ENCODE measurements at places on chromosomes 5 and 9.

DNA sequence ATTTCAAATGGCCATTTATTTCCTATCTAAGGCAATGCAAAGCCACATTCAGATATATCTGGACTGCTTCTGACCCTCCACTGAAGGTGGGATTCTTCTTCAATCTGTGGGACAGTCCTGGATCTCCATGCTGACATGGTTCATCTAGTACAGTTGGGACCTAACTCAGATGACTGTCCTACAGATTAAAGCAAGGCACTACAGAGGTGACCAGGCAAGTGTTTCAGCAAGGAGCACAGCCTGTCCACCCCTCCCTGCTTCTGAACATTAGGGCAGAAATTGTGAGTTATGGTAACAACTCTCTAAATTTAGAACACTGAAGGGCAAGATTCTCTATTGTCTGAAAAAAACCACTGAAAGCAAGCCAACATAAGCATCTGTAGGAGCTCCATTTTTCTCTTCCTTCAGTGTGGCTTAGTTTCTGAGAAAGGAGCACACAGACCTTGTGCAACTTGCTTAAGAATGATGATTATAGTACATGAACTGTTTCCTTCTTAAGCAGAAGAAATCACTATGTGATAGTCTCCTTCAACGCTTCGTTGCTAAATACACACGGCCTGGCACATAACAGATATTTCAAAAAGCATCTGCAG lies 62.9 kb upstream of the BARX1 start:
- no peak for DNase-seq

DNA sequence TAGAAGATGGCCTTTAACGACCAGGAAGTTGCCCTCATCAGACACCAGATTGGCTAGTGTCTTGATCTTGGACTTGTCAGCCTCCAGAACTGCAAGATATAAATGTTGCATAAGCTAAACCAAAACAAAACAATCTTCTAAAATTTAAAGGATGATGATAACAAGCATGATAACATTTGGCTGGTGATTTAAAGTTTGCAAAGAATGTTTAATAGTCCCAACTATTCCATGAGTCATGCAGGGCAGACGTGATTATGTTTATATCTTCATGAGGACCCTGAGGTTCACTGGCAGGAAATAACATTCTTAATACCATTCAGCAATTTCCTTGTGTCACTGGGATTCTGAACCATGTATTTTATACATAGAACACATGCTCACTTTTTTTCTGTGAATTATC lies 319.8 kb downstream of the HCN1 start:
- DNase-seq: no peak

DNA sequence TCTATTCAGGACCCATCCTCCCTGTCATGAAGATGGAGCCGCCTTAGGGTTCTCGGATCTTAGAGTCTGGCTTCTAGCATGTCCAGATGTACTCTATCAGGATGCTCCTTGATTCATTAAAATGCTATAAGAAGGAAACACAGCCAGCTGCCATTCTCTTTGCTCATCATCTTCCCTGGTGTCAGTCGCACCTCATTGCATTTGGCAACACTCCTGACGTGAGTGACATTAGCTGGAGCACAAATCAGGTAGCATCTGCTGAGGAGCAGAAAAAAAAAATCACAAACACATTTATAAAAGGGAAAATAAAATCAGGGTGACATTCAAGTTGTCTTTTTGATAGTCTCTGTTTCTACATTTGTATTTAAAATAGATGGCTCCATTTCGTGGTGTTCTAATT lies 226.1 kb upstream of the NMUR2 start:
- no peak for DNase-seq

DNA sequence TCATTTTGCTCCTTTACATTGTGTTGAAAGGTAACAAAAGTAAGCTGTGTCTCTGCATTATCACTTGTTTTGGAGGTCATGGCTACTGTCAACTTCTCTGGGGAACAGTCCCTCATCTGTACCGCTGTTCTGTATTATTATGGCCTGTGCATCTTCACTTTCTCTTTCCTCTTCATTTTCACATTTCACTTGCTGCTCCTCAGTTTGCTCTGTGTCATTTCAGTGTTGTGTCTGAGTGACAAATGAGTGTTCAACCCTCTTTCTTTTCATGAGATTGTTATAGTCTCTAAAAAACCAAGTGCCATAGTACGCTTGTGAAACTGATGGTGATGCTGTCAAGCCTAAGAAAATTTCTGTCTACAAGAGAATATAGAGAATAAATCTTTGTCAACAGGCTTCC lies 122.0 kb upstream of the FER start:
- DNase-seq: no peak

GRCh38 chr5:86763929-86764328 lies 146.2 kb downstream of the COX7C start:
- DNase-seq: no peak

GRCh38 chr5:140443-140829 lies 48.5 kb downstream of the PLEKHG4B start:
- no peak for DNase-seq

DNA sequence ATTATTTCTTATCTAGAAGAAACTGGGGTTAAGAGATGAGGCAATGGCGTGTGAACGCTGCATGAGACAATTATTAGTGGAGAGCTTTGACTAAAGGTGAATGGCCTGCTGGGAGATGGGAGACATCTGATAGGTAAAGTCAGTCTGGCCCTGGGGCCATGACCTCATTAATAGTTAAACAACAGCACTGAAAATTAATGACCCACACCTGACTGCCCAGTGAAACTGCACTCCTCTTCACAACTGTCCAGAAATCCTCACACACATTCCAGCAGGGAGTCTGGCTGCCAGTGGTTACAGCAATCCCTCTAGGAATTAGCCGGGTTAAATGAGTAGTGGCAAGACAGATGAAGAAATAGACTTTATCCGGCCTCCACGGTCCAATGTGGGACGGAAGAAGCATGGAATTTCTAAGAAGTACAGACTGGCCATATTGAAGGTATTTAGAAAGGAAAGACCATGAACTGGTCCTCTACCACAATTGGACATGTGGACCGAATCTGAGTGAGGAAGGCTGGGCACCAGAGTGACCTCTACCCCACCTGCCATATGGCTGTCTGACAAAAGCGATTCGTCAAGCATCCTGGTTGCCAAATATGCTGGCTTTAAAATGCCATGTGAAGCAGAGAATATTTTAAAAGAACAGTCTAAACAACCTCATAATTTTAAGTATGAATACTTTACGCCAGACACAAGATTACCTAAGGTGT lies 138.4 kb downstream of the EFNA5 start:
- DNase-seq: no peak

GRCh38 chr5:36696059-36696673 lies 89.8 kb downstream of the SLC1A3 start:
- DNase-seq: peak; percentile 47

DNA sequence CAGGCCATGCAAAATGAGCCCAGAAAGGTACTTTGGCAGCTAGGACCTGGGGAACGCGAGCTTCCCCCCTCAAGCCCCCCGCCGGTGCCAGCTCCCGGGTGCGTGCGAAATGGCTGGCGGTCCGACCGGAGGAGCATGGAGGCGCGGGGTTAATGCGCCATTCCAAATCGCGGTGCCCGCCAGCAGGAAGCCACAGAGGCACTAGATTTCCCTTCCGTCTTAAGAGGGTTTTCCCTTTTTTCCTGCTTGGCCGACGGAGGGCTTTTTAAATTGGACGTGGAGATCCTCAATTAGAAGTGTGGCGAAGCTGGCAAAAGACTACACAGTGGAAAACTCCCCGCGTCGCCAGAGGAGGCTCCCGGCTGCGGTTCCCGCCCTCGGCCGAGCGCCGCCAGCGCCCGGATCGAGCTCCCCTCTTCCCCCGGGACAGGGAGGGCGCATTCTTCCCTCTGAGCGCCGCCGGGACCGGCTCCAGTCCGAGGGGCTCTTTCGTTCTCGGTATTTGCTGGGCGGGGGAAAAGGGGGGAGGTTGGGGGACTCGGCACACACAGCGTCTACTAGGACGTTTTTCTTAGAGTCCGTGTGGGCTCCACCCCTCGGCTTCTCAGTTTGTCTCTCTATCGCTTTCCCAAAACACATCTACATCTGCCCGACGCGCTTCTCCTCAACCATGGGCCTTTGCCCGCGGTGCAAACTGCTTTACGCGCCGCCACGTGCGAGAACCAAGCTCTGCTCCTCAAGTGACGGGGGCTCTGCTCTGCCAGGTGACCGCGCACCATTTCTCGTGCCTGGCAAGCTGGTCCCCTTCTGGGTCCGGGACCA lies 3.0 kb downstream of the GDNF start:
- DNase-seq: no peak

- DNase-seq: no peak
Measured at GRCh38 chr5:143835251-143835650, 23.3 kb downstream of the HMHB1 start.

- no peak for DNase-seq
Measured at GRCh38 chr5:166178411-166179080, 2112.9 kb upstream of the WWC1 start.

DNA sequence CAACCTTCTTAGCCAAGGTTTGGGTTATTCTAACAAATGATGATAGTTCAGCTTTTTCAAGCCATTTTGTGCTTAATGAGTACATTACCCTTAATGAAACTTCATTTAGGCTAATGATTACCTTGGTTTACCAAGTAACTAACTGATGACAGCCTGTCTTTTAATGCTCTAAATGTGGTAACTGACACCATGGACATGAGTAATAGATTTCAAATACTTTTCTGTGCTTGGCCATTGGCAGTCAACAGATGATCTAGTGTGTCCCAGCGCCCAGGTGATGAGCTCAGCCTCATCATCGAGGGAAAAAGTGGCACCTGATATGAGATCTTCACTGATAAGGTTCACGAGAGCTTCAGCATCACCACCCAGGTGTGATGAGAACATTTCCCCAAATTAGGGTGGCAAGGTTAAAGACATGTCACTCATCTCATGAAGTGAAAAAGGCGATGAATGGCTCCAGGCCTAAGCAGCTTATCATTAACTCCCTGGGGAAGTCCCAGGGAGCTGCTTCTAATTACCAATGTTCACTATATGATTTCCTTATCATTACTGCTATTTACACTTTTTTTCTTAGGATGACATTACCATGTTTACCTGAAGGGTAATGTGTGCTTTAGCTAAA lies 296.0 kb downstream of the SPOCK1 start:
- DNase-seq: no peak

GRCh38 chr5:23013395-23013998 lies 160.4 kb upstream of the CDH12 start:
- DNase-seq: no peak

- no peak for DNase-seq
Measured at GRCh38 chr5:28390341-28390740, 1352.0 kb upstream of the CDH9 start.

DNA sequence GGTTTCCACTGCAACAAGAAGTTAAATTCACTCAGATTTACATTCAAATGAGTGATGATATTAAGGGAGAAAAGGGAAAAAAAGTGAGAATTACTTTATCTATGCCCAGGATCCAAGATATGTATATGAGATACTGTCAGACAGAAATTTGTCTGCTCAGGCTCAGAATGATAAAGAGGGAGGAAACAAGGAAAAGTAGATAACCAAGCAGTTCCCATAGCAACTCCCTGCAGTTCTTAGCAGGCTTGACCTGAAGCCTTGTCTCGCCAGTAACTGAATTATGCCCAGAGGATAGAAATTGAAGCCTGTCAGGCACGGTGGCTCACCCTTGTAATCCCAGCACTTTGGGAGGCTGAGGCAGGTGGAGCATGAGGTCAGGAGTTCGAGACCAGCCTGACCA lies 304.4 kb downstream of the TLE1 start:
- DNase-seq: no peak

GRCh38 chr5:159799701-159800100 lies 116.6 kb upstream of the ADRA1B start:
- DNase-seq: no peak

GRCh38 chr5:14745753-14746152 lies 81.2 kb downstream of the OTULIN start:
- DNase-seq: no peak

GRCh38 chr5:171422495-171422894 lies 3.0 kb downstream of the FGF18 start:
- DNase-seq: no peak

- no peak for DNase-seq
Measured at GRCh38 chr9:133691626-133692363, 46.4 kb downstream of the SARDH start.

- DNase-seq: no peak
Measured at GRCh38 chr5:98753507-98753906, 20.0 kb upstream of the RGMB start.

DNA sequence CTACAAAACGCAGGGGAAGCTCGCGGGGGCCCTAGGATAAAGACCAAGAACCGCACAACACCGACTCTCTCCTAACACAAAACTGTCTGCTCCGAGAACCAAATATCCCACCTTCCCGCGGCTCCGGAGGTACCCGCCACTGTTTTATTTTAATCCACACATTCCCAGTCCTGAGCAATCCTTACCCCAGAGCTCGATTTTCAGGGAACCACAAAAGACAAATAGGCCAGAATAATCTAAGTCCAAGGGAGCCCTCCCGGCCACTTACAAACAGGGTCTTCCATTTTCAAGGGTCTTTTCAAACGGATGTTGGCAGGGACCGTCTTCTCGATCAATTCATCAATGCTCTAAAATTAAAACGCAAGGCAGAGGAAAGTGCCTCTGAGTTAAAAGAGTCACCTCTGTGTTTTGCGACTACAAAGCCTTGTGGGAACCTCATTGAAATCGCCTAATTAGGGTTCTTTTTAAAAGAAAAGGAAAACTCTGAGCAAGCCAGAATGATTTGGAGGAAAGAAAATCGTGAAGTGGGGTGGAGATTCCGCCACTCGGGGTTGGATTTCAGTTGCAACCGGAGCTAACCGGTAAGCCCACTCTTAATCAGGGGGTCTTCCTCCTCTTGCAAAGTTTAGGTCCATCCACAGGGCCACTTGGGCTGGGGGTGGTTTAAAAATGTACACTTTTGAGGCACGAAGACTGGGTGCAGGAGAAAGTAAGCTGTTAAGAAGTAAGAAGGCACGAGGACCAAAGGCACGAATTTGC lies 1.0 kb downstream of the GLDC start:
- DNase-seq: no peak

DNA sequence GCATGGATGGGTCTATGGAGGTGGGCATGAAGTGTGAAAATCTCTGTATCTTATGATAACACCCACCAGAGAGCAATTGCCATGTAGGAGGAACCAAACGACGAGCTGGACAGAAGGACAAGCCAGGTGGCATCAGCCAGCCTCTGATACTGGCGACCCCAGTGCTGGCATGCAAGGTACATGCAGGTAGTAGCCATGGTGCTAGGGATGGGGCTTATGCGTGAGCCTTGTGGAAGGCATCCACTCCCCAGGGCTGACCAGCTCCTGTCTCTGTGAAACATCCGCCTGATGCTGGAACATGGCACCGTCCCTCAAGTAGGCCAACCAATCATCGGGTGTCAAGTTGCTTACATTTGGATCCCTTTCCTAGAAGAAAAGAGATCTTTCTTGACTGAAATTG lies 412.9 kb downstream of the GADD45G start:
- DNase-seq: no peak

DNA sequence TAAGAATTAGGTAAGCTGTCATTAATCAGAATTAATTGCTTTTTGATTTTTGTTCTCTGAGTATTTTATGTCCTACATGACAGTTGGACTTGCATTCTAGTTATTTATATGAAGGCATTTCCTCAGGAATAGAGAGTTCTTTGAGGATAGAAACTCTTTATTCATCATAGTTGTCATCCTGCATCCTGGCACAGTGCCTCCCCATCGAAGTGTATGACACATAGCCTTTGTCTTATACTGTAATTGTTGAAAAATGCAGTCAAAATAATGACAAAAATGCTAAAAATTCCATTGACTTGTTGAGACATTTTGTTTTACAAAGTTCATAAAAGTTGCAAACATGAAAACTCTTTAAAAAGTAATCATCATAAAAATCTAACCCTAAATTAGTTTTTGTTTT lies 36.5 kb downstream of the CFAP95 start:
- no peak for DNase-seq

- DNase-seq: peak; percentile 88
Measured at GRCh38 chr9:89408628-89409101, 89.2 kb downstream of the SEMA4D start.
